ENCODE measurements at places on chromosomes 1 and 21. TPM values are rescaled to one million over a fixed set of nuclear protein-coding genes. Genes with fewer than 3 reads are reported as not detected.

- no peak for DNase-seq
Observed at GRCh38 chr1:1208713-1209433, 2.5 kb upstream of the TNFRSF18 start.

APCS gene
- not detected for total RNA-seq

GRCh38 chr1:46665983-46666382 lies 2.2 kb downstream of the ATPAF1 start:
- no peak for DNase-seq

GRCh38 chr1:64320922-64321614 lies 117.6 kb downstream of the UBE2U start:
- no peak for DNase-seq

DNA sequence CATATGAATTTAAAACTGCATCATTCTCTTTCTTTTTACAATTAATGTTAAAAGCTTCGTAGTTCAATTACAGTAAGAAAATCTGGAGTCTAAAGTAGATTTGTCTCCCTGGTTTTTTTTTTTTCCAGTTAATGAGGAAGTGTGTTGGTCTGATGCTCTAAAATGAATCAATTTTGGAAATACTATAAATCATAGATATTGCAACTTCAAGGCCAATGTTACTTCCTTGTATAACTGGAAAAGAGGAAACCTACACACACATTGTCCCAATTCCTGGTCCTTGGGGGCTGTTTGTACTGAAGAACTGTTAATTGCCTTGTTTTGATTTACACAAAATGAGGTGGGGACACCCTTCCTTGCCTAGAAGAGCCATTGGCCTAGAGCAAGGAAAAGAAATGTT lies 107.2 kb downstream of the RGS2 start:
- no peak for DNase-seq

KLF17 gene
- total RNA-seq = not detected

DNA sequence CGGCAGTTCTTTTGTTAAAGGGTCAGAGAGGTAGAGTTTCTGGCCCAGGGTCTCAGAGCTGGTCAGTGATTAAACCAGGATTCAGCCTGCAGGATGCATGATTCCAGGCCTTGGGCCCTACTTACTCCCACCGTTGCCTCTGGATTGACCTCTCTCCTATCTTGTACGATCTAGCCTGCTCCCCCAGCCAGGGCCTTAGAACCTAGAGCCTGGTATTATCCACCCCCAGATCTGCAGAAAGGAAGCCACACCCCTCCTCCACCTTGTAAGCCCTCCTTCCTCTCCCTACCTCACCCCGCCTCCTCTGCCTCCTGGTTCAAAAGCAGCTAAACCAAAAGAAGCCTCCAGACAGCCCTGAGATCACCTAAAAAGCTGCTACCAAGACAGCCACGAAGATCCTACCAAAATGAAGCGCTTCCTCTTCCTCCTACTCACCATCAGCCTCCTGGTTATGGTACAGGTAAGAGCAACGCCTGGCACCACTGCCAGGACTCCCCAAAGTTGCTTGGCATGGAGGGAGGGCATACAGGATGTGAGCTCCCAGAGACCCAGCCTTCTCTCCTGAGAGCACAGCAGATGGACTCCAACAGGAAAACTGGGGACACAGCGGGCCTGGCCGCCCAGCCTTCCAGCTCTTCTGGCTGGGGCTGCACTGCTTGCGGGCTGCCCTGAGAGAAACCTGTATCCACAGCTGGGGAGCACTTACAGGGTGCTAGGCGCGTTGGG lies at the start of gene CD52:
Gene CD52, plus strand, starts transcription at position 347 of the 726 bp plus-strand sequence. Its CDS starts 60 bp downstream, at position 407.
- peak; percentile 78 for DNase-seq

DNA sequence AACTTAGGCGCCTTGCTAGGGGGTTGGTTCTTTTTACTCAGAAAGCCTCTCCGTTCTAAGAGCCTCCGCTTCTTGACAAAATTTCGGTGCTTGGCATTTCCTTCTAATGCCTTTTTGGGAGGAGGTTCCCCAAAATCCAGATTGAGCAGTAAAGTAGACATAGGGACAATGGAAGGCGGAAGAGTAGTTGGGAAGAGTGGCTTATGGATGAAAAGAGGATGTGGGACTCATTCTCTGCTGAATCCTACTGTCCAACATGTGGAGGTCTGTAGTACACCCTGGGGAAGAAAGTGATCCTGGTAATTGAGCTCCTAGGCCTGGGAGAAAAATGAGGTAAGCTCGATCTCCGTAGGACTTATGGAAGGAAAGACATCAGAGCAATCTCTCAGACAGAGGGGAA lies 777 bp upstream of the METTL25B start:
- no peak for DNase-seq

GPR3 gene
- 0.93 TPM for total RNA-seq

DNA sequence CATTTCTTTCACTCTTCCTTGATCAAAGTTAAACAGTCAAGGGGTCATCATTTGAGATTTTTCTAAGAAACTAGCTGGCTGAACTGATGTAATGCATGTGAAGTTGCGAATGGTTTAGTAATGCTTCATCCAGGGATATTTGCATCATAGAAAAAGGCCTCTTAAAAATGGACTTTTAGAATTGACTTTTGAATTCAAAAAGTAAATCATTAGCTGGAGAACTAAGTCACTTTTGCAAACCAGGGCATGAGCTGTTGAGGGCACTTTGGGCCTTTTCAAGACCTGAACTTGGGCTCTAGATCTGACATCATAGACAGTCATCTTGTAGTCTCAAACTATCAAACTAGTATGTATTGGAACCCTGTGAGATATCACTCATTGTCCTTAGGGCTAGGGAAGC lies 85.0 kb downstream of the GRIK1 start:
- DNase-seq = no peak

SLC6A17 gene
- not detected for total RNA-seq

DNA sequence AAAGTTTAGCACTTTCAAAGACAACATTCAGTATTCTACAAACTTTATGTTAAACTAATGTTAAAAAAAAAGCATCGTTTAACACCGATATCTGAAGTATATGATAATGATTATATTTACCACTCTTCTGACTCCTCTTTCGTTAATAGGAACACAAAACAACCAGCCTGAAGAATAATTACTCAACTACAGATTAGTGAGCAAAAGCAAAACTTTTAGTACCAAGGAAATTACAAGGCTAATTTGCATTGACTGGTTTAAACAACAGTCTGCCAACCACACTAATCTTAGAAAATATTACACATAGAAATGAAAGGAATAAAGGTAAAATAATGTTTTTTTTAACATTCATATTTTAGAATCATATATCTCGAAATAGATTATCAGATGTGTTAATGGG lies 500.7 kb downstream of the LMO4 start:
- DNase-seq = no peak

DNA sequence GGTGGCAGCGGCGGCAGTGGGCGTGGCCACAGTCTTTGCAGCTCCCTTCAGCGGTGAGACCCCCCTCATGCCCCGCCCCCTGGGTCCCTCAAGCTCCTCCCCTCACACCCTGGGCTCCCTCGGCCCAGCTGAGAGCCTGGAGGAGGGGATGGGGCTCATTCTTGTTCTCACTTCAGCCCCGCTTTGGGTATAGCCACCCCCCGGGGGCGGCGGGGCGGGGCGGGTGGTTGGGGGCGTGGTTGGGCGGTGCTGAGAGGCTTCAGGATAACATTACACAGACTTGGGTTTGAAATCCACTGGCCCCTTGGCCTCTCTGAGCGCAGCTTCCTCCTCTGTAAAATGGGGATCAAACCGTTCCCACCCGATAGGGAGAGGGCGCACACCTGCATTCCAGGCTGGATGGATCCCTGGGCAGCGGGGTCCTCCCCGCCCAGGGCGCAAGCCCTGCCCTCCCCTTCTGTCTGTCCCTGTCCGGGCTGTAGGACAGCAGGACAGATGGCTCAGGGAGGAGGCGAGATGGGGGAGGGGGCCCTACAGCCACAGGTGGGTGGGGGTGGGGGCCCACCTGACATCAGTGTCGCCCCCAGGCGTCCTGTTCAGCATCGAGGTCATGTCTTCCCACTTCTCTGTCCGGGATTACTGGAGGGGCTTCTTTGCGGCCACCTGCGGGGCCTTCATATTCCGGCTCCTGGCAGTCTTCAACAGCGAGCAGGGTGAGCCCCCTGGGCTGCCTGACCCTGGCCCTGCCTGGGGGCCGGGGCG lies 5.1 kb downstream of the CLCNKA start:
- DNase-seq = peak; percentile 38

FAM229A gene
- 22.6 TPM for total RNA-seq

- no peak for DNase-seq
Observed at GRCh38 chr1:69737527-69738185, 169.9 kb downstream of the LRRC7 start.

GRCh38 chr1:43550598-43551246 lies 20.0 kb downstream of the PTPRF start:
- DNase-seq = no peak

SHE gene
- total RNA-seq = not detected

- no peak for DNase-seq
Observed at GRCh38 chr1:167330601-167331293, 110.1 kb downstream of the POU2F1 start.

- no peak for DNase-seq
Observed at GRCh38 chr1:17185485-17185860, 19.5 kb upstream of the PADI1 start.

- DNase-seq = no peak
Observed at GRCh38 chr1:212458817-212459216, 26.1 kb downstream of the NENF start.

Data from naive thymus-derived CD4-positive, alpha-beta T cell (primary cell).